ENCODE measurements at places on chromosomes 5 and 9.
A peak's percentile ranks its signal among the peaks of the same experiment; 100 is the strongest.

DNA sequence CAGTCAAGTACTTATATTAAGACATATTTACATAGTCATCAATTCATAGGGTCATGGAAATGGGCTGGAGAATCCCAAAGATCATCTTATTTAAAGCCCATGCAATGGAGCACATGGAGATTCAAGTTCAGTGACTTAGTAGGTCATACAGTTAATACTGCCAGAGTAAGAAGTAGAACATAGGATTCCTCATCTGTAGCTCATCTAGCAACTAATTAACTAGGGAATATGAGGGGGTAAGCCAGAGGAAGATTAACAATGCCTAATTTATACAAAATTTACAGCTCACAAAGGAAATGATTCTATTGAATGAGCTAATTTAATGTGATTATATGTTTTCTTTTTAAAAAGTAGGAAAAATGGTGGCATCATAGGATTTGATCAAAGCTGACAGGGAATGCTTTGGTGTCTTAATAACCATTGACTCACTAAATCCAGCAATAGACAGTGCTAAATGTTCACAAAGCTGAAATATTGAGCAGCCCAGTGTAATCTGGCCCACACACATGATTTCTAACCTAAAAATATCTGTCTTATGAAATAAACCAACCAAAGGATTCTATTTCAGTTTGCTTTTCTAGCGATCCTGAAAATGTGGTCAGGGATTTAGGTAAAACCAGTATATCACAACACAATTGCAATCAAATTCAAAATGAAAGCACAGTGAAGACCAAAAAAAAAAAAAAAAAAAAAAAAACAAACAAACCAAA lies 53.3 kb downstream of the PRDM6 start:
- DNase-seq: no peak

GRCh38 chr9:70413464-70413798 lies 1.0 kb downstream of the KLF9 start:
- DNase-seq: no peak

GRCh38 chr9:99881769-99882168 lies 24.7 kb upstream of the STX17 start:
- no peak for DNase-seq

DNA sequence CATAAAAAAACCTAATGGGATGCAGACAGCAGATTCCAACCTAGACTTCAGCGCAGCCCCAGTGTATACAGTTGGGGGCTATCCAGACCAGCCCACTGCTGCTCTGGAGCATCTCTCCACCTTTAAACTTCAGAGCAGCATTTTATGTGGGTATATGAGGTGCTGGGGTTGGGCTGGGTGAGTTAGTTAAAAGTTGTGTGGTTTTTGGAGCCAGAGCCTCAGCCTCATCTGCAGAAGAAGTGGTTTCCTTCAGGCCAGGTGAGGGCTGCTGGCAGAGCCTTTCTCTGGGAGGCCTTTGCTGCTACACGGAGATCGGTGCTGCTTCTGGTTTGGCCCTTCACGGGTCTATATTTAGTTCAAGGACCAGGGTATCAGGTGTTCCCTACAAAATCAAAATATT lies 228.3 kb downstream of the PDZD2 start:
- DNase-seq: no peak

DNA sequence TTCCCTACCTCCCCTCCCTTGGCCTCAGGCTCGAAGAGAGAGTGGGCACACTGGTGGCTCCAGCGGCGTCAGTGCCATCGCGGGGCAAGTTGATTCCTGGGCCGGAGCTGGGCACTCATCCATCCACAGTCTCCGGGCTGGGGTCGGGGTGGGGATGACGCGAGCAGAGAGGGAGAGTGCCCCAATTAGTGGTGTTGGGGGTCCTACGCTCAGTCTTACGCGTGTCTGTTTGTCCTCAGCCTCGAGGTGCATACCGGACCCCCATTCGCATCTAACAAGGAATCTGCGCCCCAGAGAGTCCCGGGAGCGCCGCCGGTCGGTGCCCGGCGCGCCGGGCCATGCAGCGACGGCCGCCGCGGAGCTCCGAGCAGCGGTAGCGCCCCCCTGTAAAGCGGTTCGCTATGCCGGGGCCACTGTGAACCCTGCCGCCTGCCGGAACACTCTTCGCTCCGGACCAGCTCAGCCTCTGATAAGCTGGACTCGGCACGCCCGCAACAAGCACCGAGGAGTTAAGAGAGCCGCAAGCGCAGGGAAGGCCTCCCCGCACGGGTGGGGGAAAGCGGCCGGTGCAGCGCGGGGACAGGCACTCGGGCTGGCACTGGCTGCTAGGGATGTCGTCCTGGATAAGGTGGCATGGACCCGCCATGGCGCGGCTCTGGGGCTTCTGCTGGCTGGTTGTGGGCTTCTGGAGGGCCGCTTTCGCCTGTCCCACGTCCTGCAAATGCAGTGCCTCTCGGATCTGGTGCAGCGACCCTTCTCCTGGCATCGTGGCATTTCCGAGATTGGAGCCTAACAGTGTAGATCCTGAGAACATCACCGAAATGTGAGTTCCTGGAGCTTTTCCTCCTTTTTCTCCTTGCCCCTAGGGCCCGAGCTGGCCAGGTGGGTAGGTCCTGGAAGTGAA lies 861 bp downstream of the NTRK2 start:
- no peak for DNase-seq

GRCh38 chr5:169229342-169229892 lies 71.5 kb downstream of the SLIT3 start:
- no peak for DNase-seq

- DNase-seq: no peak
These were observed 47.5 kb upstream of the PLPP1 start for GRCh38 chr5:55582256-55582655.

DNA sequence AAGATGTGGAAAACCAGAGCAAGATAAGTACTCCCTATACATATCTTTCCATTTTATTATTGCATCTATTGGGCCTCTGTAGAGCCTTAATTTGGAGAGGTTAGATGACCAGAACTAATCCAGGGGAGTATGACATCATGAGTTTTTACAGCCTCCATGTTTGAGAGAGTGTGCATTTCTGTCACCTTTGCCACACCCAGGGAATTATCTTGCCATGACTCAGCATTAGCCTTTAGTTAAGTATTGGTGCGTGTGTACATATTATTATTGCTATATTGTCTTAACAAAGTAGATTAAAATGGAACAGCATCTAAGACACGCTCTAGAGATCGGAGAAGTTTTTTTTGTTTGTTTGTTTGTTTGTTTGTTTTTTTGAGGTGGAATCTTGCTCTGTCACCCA lies 27.6 kb downstream of the DIMT1 start:
- DNase-seq: no peak

DNA sequence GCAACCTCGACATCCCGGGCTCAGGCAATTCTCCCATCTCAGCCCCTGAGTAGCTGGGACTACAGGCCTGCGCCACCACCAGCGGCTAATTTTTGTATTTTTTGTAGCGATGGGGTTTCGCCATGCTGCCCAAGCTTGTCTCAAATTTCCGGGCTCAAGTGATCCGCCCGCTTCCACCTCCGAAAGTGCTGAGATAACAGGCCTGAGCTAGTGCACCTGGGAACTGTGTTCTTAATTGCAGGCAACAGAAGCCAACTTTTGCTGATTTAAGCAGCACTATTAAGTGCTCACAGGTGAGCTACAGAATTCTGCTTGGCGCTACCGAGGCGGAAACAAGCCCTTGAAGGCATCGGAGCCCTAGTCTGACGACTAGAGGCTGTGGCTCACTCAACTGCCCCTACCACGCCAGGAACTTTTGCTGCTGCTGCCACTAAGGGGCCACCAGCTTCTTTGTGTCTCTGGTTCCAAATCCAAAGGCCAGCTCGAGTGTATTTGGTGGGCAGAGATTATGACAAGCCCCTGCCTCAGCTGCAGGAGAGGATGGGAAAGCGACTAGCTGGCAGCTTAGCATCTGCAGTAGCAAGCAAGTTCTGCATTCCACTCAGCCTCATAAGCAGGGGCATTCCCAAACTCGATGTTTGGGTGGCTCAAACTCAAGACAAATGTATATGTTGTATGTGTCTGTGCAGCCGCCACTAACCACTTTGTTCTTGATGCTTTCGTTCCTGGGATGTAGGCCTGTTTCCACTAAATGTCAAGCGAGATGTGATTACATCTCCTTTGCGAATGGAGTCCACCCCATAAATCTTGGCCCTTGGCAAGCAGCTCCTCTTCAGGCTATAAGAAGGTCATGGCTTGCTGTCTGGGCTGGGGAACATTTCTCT lies 10.6 kb upstream of the HMCN2 start:
- no peak for DNase-seq

- no peak for DNase-seq
These were observed 224.1 kb downstream of the MED10 start for GRCh38 chr5:6154216-6154615.

DNA sequence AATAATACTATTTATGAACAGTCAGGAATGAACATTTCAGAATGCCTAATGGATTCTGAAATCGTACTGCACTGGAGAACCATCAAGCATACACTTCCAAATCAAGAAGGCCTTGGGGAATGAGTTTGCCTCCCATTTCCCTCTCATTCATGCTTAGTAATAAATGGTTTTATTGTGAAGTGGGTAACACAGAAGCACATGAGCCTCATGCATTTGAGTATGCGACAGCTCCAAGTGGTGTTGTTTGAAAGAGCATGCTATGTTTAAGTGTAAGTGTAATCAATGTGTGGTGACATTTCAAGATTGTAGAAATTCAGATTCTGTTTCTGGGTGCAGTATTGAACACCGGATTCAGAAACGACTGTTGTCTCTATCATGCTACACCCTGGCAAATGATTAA lies 60.0 kb downstream of the SGCD start:
- DNase-seq: no peak

GRCh38 chr5:101159006-101159405 lies 255.9 kb upstream of the ST8SIA4 start:
- no peak for DNase-seq

DNA sequence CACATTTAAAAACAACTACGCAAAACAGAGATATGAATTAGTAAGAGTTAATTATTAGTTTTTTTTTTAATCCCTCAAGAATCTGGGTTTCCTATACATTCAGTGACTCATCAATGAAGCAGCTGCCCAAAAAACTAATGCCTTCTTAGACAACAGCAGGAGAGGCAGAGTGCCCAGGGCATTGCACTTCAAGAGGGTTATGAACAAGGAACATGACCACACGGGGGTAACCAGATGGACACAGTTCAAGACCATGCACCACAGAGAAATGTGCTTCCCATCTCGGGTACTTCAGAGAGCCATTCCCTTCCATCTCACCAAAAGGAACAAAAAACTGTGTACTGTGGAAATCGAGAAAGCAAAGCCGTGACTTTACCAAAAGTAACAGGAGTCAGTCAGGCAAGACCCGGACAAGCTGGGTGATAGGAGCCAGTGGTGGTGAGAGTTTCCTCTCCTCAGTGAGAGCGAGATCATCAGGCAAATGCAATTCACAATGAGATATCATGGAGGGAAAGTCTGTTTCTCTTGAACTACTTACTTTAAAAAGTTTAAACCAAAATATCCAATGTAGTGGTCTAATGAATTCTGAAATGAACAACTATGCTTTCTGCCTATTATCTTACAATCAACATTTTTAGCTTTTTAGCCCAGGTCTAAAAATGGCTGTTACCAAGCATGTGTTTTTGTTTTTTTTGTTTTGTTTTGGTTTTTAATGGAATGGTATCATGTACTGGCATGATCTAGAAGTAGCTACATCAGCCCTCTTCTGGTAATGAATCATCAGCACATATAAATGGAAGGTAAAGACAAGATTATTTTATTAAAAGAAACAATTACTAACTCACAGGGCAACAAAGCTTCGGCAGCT lies 192.1 kb downstream of the TSSK1B start:
- no peak for DNase-seq

GRCh38 chr5:176489077-176489476 lies 40.9 kb downstream of the FAF2 start:
- no peak for DNase-seq

DNA sequence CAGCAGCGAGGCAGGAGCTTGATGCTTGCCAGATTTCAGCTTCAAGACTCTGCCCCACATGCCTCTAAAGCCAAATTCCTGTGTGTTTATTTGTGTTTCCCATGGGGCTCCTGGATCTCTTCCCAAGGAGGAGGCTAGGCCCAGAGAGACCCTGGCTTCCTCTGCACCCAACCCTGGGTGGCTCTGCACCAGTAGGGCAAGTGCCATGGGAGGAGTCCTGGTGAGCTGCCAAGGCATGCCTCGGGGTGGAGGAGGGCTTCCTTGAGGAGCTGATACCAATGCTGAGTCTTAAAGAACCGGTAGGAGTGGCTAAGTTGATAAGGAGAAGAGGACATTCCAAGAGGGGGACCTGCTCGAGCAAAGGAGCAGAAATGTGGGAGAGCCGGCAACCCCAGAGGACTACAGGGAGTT lies 6.8 kb upstream of the TIFAB start:
- DNase-seq: no peak

DNA sequence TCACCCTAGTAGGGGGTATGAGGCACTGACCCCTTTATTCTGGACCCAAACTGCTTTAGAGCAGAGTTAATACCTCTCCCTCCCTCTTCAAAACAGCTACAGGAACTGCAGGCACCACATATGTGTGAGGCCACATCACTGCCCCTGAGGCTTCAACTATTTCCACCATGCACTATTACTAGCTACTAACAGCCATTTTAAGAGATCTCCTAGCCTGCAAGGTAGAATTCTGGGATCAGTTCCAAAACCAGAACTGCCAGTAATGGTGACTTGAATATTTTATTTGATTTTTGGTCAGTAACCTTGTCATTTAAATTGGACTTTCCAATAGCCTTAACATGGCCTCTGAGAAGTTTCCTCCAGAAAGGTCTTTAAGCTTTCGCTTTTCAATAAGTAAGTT lies 55.3 kb upstream of the FSD1L start:
- no peak for DNase-seq

GRCh38 chr9:97985058-97985861 lies 2.1 kb downstream of the ANP32B start:
- DNase-seq: peak; percentile 40

- no peak for DNase-seq
These were observed 33.8 kb downstream of the TSTD2 start for GRCh38 chr9:97599314-97599846.

DNA sequence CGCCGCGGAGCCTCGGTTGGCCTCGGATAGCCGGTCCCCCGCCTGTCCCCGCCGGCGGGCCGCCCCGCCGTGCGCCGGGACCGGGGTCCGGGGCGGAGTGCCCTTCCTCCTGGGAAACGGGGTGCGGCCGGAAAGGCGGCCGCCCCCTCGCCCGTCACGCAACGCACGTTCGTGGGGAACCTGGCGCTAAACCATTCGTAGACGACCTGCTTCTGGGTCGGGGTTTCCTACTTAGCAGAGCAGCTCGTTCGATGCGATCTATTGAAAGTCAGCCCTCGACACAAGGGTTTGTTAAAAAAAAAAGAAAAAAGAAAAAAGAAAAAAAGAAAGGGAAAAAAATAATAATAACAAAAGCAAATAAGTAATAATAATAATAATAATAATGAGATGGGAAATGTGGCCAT lies 112.8 kb downstream of the GCNT1 start:
- DNase-seq: no peak

DNA sequence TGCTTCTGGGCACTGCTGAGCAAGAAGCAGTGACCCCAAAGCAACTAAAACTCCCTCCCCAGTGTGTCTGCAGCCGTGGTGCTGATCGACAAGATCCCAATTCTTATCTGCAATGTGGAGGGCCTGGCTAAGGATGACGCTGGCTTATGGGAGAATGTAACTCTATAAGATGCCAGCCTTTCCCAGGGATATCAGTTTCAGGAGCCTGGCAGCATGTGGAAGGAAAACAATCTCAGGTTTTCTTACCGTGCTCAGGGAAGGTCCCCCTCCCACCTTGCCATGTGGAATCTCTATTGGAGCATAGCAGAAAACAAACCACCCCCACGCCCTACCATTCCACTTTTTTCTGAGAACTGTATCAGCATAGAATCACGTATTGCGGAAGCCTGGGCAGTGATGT lies 87.7 kb upstream of the PTPN3 start:
- DNase-seq: no peak

Data from CD4-positive, alpha-beta T cell treated with Interleukin-15 for 1 hour (primary cell).